ENCODE measurements at places on chromosomes 7 and 10.

GRCh38 chr10:132144086-132144485 is 42.7 kb upstream of the DPYSL4 start:
- no peak for DNase-seq

GRCh38 chr7:90532231-90532929 is 62.9 kb downstream of the PTTG1IP2 start:
- no peak for DNase-seq

GRCh38 chr10:122768389-122768745 is 68.7 kb upstream of the C10orf120 start:
- DNase-seq: no peak

- DNase-seq: no peak
Observed at GRCh38 chr7:91019686-91020385, 244.4 kb upstream of the FZD1 start.

DNA sequence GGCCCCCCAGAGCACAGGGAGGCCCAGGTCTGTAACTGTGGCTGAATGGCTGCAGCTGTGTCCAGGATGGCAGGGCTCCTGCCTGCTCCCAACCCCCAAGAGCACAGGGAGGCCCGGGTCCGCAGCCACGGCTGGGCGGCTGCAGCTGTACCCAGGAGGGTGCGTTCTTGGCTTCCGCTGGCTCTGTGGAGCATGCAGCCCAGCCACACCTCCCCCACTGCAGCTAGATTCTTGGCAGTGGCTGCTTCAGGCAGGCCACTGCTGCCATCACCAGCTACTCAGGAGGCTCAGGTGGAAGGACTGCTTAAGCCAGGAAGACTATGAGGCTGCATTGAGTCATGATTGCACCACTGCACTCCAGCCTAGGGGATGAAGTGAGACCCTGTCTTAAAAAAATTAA is 27.9 kb downstream of the C7orf25 start:
- no peak for DNase-seq

DNA sequence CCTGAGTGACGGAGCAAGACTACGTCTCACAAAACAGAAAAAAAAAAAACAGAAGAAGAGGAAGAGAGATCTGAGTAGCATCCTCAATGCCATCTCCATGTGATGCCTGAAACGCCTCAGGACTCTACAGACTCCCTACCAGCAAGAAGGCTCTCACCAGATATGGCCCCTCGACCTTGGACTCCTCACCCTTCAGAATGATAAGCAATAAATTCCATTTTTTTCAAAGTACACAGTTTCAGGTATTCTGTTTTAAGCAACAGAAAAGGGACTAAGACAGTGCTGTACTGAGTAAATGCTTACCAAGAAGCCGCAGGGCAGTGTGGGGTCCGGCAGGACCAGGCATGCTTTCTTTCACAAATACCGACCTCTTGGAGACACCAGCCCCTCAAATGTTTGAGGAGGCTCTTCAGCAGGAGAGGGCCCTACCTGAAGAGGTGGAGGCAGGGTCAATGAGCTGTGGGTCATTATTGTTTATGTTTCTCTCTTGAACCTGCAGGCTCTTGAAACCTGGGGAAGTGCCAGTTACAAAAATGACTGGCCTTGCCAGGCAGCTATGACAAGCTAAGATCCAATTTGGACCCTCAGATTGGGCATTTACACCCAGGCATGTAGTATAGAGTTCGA is 204.1 kb upstream of the LYZL1 start:
- DNase-seq: no peak

DNA sequence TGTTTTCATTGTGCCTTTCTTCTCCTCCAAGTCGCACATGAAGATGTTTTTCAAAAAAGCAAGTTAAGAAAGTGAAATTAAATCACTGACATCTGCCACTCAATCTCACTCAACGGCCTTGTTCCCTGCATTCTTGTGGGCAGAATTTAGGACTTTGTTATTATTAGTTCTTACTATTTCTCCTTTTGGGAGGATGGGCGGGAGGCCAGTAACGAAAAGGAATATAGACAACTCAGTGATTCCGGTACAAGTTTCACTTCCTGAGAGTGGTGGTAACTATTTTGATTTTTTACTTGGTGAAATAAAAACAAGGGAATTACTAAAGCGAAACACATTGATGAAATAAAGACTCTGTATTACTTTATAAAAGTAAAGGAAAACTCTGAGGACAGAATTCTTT is 231.9 kb upstream of the HABP2 start:
- no peak for DNase-seq

DNA sequence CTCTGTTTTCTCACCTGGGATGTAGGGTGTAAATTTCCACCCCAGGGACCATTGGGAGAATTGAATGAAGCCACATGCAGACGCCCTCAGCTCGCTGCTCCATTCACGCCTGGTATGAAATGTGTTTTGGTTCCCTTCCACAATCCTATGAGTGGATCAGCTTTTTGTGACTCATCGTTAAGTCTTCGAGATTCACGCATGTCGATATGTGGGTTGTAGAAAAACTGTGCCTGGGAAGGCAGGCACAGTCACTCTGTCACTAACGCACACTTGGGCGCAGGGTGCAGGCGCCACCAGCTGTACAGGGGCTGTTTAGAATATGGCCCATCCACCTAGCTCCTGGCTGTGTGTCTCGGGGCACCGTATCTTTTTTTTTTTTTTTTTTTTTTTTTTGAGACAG is 64.2 kb upstream of the SH2B2 start:
- no peak for DNase-seq

- peak; percentile 52 for DNase-seq
Observed at GRCh38 chr10:80529604-80530003, 8.1 kb upstream of the SH2D4B start.

DNA sequence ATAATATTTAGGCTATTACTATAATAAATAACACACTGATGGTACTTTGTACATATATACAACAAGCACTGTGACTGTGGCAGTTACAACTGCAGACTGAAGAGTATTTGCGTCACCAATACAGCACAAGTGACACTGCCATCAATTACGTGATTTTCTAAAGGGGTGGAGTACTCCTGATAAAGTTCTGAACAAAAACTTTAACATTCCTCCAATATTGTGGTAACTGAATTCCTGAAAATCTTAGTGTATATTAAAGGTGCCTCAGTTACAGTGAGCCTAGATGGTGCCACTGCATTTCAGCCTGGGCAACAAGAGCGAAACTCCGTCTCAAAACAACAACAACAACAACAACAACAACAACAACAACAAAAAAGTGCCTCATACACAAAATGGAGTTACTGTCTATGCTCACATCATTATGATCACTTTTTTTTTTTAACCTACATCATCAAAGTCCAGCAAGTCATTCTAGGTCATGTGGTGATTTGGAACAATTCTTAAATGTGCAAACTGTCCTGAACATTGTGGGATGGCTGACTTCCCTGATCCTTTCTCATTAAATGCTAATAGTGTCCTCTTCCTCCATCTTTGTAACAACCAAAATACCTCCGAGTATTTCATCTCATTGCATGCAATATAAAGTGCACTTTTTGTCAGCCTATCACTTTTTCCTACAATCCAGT is 15.1 kb downstream of the BRAF start:
- DNase-seq: no peak

- no peak for DNase-seq
Observed at GRCh38 chr7:3102159-3102558, 58.5 kb upstream of the CARD11 start.

DNA sequence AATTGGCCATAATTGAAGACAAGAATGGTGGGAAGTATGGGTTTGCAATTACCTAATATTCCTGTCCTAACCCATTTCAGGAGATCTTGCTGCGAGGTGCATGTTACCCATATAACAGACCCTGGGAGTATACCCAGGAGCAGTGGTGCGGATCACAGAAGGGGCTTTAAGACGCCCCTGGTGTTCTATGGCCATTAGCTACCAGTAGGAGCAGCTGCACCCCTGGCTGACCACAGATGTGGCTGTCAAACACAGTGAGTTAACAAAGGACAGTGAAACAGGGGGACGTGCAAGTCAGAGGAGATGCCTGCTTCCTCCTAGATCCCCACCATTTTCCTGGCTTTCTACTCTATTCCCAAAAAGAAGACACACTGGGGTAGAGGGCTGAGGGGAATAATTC is 25.2 kb downstream of the AOC1 start:
- no peak for DNase-seq

DNA sequence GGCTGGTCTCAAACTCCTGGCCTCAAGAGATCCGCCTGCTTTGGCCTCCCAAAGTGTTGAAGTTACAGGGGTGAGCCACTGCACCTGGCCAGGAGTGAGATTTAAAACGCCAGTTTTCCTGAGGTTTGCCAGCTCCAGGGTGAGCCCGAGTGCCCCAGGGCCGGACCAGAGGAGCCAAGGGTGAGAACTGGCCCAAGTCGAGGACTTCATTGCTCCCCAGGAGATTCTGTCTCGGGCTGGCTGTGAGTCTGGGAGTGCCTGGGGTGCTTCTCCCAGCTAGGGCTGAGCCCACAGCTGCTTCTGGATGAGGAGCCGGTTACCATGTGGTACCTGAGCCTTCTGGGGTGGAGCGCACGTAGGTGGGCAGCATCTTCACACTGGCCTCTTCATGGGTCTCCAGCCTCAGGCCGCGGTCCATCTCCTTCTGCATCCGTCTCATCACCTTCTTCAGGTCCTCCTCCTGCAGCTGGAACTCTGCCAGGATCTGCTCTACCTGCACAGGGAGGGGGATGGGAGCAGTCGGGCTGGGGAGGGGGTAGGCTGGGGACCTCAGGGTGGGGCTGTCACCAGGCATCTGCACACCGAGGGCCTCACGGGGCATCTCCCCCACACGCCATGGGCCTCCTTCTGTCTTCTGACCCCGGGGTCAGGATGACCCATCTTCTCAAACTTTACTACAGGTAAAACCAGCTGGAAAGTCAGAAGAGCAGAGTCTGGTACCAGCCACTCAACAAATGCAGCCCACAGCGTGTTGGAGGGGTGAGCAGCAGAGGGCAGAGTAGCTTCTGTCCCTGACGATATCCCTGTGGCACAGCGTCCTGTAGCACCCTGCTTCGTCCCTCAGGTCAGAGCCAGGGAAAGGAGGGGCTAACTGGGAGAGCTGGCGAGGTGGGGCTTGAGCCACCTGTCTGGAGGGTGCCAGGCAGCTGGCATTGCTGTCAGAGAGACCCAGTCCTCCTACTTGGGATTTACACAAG is 12.1 kb upstream of the MYL7 start:
- no peak for DNase-seq

DNA sequence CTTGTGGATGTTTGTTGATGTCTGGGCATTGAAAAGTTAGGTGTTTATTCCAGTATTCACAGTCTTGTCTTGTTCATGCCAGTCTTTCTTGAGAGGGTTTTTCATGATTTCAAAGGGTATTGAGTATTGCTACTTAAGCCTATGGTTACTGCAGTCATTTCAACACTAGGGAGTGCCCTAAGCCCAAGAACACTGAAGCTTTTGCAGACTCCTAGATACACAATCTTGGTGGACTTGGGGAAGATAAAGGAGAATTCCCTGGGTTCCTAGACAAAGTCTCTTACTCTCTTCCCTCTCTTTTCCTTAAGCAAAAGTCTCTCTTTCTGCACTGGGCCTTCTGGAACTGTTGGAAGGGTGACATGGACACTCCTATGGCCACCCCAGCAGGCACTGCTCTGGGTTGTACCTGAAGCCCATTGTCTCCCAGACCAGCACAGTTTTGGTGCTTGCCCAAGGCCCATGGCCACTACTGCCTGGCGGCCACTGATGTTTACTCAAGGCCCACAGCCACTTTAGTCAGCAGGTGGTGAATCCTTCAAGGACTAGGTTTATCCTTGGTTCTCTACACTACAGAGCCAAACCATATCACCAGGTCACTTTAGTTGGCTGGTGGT is 24.9 kb downstream of the SAMD9 start:
- DNase-seq: peak; percentile 31

DNA sequence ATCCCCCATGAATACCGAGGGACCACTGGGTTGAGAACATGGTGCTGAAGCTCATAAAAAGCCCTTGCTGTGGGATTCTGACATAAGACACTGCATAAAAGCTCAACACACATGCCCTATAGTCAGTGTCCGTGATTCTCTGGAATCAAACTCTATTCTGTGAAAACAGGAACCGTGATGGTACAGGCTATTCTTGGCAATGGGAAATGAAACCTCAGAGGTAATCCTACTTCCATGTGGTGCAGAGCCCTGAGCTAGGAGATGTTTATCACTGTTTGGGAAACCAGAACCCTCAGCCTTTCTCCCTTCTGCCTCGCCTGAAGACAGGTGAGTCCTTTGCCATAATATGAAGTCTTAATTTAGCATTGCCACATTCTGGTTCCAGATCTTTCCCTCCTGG is 80.8 kb upstream of the PRSS1 start:
- peak; percentile 47 for DNase-seq

Measured in KBM-7 (cell line).